ENCODE measurements at places on chromosomes 4 and X.
A peak's percentile ranks its signal among the peaks of the same experiment; 100 is the strongest.

DNA sequence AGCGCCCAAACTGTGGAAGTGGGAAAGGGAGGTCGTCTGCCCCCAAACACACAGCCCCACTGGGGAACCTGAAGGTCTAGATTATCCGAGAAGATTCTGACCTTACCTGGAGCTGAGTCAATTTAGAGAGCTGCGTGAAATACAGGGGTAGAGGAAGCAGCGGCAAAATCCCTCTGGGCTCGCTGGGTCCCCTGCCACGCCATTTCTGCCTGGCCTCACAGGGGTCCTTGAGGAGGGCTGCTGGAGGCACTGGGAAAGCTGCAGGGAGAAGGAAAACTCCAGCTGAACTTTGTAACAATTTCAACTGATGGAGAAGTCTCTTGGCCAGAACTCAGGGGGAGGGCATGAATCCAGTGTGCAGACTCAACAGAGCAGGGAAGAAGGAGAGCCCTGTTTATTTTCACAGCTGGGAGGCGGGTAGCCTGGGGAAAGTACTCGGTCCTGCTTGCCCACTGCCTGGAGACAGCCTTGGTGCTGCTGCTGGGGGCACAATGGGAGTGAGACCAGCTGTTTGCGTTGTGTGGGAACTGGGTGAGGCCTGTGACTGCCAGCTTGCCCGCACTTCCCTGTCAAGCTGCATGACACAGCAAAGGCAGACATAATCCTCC lies 93.2 kb upstream of the MAPK10 start:
- DNase-seq = peak; percentile 90

DNA sequence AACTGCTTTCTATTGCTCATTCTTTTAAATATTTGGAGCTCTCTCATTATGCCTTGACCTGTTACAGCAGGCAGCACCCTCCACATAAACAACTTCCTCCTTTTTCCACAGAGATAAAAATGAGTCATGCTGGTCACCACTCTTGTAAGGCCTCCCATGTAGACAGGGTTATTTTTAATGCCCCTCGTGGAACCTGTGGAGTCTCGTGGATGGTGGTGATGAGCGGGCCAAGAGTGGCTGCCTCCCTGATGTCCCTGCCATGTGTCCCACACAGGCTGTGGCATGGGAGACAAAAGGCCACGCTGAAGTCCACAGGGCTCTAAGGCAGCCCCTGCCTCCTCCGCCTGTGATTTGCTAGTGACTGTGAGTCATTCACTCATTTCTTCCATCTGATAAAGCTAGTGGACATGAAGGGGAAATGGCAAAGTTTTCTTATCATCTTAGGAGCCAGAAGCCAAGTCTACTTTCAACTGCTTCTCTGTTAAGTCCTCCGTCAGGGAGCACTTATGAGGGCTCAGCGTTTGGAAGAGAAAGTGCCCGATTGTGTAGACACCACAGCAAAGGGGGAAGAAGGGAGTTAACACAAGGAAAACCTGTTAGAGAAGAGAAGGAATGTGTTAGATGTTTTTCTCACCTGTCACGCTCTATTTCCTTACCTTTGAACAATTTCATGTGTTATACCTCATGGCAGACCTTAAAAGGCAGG lies 121.6 kb upstream of the FAT1 start:
- no peak for DNase-seq

DNA sequence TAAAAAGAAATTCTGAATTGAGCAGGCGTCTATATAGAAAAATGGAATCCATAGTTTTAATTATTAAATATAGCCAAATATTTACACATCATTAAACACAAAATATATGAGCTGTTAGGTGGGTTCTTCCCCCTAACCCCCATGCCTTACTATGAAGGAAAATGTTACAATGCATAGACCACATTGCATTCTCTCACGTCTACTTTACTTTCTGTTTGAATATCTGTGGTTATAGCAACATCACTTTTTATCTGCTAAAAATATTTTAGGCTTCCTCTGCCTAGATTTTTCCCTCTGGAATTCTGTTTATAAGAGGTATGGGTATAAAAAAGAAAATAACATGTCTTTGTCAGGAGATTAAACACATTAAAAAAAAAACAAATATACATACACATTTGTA lies 73.1 kb downstream of the MAML3 start:
- DNase-seq = no peak

GRCh38 chr4:23952258-23952657 lies 62.4 kb upstream of the PPARGC1A start:
- DNase-seq = no peak

DNA sequence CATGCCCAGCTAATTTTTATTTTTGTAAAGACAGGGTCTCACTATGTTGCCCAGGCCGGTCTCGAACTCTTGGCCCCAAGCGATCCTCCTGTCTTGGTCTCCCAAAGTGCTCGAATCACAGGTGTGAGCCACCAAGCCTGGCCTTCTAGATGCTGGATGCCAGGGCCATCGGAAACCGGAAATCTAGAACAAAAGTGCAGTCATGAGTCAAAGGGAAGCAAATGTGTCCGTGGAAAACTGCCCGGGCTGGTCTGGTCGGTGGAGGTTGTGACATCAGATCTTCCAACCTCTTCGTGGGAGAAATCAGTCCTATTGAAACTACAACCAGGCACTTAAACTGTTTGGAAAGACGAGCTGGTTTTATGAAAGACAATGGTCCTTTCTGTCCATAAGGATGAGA lies 92.3 kb upstream of the SHOX start:
- DNase-seq = no peak

- DNase-seq = no peak
Observed at GRCh38 chrX:13755254-13755653, 20.7 kb downstream of the OFD1 start.

GRCh38 chr4:156654410-156654809 lies 317.2 kb downstream of the PDGFC start:
- no peak for DNase-seq

- DNase-seq = peak; percentile 61
Observed at GRCh38 chr4:182916483-182917181, 554 bp downstream of the DCTD start.

DNA sequence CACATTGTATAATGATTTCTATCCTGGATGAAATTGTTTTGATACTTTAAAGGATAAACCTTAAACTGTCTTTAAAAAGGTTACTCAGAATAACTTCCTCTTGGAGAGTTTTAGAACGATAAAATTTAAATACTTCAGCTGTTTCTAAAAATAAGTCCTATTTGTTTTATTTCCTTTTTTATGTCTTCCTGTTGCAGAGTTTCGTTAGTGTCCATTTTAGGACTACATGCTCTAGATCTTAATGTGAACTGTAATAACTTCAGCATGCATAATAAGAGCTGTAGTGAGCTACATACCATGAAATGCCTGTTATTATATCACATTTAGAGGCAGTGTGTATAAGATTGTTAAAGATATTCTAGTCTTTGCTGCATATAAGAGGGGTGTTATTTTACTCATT lies 14.6 kb downstream of the ATP10D start:
- no peak for DNase-seq

DNA sequence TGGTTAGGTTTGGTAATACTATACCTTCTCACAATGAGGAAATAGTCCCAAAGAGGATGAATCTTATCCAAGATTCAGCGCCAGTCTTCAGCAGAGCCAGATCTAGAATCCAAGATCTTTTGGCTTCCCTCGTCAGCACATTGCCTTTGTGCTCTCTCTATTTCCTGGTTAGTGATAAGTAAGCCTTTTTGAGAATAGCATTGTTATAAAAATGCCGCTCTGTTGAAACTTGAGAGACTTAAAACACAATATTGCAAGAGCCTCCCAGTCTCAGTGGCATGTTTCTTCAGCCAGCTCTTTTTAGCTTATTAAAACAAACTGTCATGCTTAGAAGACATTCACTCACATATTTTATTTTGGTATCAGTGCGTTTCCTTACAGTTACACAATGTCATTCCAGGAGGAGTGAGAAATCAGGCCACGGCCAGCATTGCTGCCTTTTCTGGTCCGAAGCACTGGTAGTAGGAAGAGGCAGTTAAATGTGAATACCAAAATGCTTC lies 141.4 kb downstream of the KLHL8 start:
- no peak for DNase-seq

DNA sequence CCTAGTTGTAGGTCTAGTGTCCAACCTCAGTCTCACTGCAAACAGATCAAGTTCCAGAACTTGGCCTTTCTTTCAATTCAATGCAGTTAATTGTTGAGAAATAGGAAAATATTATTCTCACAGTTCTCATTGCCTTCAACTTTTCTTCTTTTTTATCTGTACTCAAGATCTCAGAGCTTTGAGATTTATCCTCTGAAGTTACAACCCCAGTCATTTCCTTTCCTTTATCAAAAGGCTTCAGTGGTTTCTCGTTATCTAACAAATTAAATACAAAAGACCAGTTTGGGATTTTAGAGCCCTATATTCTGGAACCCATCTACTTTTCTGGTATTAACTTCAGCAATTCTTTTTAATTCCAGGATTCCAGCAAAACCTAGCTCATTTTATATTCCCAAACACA lies 130.2 kb downstream of the TMA16 start:
- DNase-seq = no peak

DNA sequence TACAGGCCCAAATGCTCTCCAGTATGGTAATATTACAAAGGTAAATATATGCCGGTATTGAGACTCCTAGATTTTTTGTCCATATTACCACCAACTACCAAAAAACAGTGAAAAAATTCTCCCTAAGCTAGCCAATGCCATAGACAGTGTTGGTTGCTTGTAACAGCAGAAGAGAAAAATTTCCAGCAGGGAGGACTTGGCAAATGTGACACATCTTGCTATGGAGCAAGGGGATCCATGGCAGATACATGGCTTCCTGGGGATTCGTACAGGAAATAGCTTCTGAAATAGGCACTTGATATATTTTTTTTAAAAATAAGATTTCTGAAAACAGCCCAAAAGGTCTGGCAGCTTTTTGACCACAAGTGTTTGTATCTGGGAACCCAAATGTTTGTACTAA lies 14.6 kb downstream of the SLITRK4 start:
- DNase-seq = no peak

- DNase-seq = peak; percentile 58
Observed at GRCh38 chr4:84582988-84583875, at the start of gene CDS1. TSS of gene CDS1 (plus strand) at chr4:84583127. CDS start at chr4:84583402, 275 bp downstream.

DNA sequence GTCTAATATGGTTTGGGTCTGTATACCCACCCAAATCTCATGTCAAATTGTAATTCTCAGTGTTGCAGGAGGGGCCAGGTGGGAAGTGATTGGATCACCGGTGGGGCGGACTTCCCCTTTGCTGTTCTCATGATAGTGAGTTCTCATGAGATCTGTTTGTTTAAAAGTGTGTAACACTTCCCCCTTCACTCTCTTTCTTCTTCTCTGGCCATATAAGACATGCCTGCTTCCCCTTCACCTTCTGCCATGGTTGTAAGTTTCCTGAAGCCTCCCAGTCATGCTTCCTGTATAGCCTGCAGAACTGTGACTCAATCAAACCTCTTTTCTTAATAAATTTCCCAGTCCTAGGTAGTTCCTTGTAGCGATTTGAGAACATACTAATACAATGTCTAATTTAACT lies 19.7 kb upstream of the SCRG1 start:
- no peak for DNase-seq

GRCh38 chrX:11311706-11312105 lies 18.5 kb downstream of the AMELX start:
- DNase-seq = no peak

DNA sequence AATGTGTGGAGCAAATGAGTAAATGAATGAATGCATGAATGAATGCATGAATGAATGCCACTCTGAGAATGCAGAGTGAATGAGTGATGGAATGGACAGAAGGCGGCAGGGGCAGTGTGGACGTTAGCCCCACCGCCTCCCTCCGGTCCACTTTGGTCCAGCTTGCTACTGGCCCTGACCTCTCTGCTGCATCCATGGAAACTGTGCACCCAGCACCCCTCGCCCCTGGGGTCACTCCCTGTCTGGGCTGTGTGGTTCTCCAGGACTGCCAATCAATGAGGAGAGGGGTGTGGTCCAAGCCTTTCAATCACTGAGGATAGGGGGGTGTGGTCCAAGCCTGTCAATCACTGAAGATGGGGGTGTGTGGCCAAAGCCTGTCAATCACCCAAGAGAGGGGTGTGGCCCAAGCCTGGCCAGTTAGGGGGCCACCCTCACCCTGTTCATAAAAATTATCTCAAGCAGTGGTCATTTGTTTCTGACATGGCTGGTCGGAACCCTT lies 39.2 kb upstream of the ASMTL start:
- peak; percentile 44 for DNase-seq
